ENCODE measurements at places on chromosomes 1 and 21.

- DNase-seq: no peak
Observed at GRCh38 chr1:37240897-37241296, 206.6 kb upstream of the GRIK3 start.

GRCh38 chr1:118934706-118935105, 53.4 kb downstream of the TBX15 start:
- DNase-seq: no peak

GRCh38 chr21:42188663-42189062, 30.3 kb upstream of the ABCG1 start:
- no peak for DNase-seq

GRCh38 chr21:21762855-21763254, 764.6 kb downstream of the NCAM2 start:
- DNase-seq: no peak

DNA sequence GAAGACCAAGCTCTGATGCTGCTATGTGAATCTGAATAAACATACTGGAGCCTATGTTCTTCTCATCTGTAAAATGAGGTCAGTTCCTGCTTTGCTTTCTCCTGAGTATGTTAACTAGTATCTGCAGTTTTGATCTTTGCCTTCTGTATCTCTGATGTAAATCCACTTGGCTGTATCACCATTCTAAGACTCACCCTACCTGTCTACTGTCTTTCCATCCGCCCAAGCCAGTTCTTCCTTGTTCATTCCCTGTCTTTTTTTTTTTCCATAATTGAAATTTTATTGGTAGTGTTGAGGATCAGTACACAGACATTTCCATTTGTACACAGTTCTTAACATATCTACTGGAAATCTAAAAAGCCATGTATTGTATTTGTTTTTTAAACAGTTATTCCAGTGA, 31.3 kb downstream of the MAST2 start:
- DNase-seq: no peak

GRCh38 chr21:44079846-44080245, 27.4 kb upstream of the PWP2 start:
- no peak for DNase-seq

DNA sequence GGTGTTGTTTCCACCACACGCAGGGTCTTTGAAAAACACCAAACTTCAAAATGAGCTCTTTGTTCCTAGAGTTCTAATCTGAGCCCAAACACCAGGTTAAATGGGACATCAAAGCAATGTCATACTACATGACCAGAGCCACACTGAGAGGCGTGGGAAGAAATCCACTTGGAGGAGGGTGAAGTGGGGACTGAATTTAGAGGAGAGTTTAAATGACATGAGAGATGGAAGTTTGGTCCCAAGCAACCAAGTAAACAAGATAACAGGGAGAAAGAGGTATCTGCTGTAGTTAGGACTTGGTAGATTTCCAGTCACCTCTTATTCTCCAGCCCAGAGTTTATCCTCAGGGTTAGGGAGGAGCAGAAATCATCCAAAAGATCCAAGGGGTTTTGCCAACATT, 290.9 kb upstream of the FAM78B start:
- DNase-seq: no peak

GRCh38 chr1:1536019-1536937, 4.1 kb downstream of the TMEM240 start:
- no peak for DNase-seq

GRCh38 chr1:115142616-115143015, 53.3 kb upstream of the TSPAN2 start:
- DNase-seq: no peak

GRCh38 chr1:5274527-5274926, 620.1 kb downstream of the AJAP1 start:
- DNase-seq: no peak

DNA sequence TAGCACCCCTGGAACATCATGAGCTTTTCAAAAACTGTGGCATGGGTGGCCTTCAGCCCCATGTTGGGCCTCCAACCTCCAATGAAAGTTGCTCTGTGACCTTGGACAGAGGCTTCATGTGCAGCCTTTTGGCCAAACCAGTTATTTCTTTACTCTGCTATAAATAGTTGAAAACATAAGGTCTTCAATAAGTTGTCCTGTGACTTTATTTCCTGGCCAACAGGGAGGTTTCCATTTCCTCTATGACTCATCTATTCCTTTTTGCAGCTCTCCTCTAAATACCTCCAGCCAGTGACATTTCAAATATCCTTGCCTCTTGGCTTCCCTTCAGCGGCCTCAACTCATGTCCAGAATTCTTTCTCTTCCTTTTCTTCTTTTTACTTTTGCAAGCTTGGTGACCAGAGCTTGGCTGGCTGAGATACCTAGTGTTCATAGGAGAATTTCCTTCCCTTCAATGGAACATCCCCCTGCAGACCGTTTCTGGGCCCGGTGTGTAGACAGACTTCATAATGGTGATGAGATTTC, 22.7 kb upstream of the TRIM67 start:
- DNase-seq: no peak

DNA sequence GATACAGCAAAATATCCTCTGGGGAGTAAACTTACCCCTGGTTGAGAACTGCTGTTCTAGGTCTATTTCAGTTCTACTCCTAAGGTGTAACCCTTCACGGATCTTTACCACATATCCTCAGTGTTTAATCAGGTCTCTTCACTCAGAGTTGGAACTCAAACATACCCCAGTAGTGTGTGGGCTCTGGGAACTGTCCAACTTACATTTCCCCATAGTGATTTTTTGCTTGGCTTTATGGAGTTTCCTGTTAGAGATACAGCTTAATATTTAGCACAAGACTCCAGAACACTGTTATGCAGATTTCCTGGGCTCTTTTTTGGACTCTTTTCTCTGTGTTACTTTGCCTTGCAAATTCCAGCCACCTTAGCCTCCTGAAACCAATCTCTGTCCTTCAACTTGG, 26.7 kb upstream of the LIN9 start:
- no peak for DNase-seq

DNA sequence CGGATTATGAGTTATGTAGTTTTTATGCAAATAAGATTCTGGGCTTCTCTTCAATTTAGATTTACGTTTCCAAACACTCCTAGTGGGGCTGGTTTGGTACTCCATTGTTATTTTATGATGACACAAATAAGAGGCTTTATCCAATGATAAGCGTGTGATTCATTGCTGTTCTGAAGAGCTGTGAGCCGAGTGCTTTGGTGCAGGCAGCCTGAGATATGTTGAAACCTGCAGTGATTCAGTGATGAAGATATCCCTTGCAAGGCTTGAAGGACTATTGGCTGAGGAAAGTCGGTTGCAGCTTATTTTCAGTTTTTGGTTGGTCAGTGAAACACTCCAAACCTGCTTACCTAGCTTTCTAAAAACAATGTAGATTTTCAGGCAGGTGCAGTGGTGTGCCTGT, 112.2 kb downstream of the RYR2 start:
- no peak for DNase-seq

DNA sequence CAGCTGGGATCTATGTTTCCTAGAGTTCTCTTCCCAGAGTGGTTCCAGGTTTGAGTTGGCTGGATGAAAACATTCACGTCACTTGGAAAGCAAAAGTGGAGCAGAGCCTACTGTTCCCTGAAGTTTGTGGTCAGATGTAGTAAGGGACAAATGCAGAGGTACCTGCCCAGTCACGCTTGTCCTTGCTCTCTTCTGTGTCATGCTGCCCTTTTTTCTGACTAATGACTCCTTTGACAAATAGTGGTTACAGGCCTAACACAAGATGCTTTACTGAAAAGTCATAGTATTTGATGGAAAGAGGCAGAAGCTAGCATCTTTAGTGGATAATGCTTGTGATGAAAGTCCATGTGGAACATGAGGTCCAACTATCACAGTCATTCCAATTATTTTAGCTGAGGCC, 881.4 kb upstream of the B3GALT2 start:
- no peak for DNase-seq

- DNase-seq: no peak
Observed at GRCh38 chr1:210434223-210434622, 105.5 kb downstream of the HHAT start.

DNA sequence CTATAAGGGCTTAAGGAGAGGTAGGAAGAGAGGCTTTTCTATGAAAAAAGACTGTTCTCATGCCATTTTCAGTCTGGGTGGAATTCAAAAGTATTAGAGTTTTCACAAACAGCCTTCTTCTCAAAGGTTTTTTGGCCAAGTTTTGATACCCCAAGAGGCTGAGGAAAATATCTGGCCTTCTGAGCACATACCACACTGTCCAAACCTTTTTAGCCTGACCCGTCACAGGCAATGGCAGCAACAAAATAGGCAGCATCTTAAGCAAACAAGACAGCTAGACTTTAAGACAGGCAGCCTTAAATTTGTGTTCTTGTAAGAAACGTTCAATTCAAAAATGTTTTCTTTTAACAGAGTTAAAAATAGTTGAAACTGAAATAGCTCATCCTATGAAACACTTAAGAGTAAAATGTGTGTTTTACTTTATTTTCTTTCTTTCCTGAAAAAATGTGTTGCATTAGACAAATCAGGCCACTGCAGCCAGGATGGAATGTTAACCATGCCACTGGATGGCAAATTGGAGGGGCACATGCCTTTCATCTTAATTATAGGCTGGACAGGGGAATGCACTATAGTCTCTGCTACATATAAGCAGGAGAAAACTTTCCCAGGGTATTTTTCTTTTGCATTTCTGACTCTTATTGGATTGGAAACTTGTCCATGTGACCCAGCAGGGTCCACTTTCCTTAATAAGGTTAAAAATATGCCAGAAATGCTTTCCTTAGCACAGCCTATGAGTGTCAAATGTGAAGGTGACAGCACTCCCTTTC, 315.0 kb downstream of the TGFB2 start:
- no peak for DNase-seq

GRCh38 chr1:103948526-103948925, 198.8 kb downstream of the AMY1C start:
- no peak for DNase-seq

- no peak for DNase-seq
Observed at GRCh38 chr1:67780637-67781036, 52.6 kb downstream of the GNG12 start.
